ENCODE measurements at places on chromosomes 2 and 18. TPM values are rescaled to one million over a fixed set of nuclear protein-coding genes. Genes with fewer than 3 reads are reported as not detected.

Gene EMILIN1
- 0.58 TPM for total RNA-seq

Gene PLEKHH2
- 7.5 TPM for total RNA-seq

Gene FSIP2
- 0.03 TPM for total RNA-seq

Gene CCL20
- total RNA-seq = 0.95 TPM

Gene COL4A4
- total RNA-seq = 6.3 TPM

Gene GCA
- 27.5 TPM for total RNA-seq

Gene PKDCC
- 2.1 TPM for total RNA-seq

Gene TTC32
- total RNA-seq = 4.8 TPM

Gene WDR54
- total RNA-seq = 209 TPM

Gene ATP6V1C2
- total RNA-seq = not detected

Gene SKA1
- 13.3 TPM for total RNA-seq

Gene MEIS1
- 2.7 TPM for total RNA-seq

Gene EVX2
- total RNA-seq = not detected

Gene ZDBF2
- 7.9 TPM for total RNA-seq

Gene PAPOLG
- total RNA-seq = 2.3 TPM

Gene CCDC68
- total RNA-seq = 0.43 TPM

Gene FEV
- not detected for total RNA-seq

Gene SPATS2L
- total RNA-seq = 34.6 TPM

Gene LAMA3
- total RNA-seq = 19.2 TPM

Gene SPP2
- not detected for total RNA-seq

Gene NPHP1
- 29.2 TPM for total RNA-seq

Gene ST6GAL2
- total RNA-seq = not detected

Gene TMEM169
- total RNA-seq = 5.5 TPM

Gene SERPINB3
- total RNA-seq = not detected

Gene LRRTM1
- not detected for total RNA-seq

Gene SERPINB10
- total RNA-seq = not detected

Gene MPHOSPH10
- total RNA-seq = 10.6 TPM

Gene INHBB
- total RNA-seq = 52.0 TPM

Gene VPS54
- 17.5 TPM for total RNA-seq

Gene KCNK3
- total RNA-seq = 28.4 TPM

Gene RAPH1
- 14.3 TPM for total RNA-seq

Gene TLX2
- not detected for total RNA-seq

Gene ACMSD
- 3.8 TPM for total RNA-seq

Gene LCT
- total RNA-seq = not detected

Gene IL1F10
- not detected for total RNA-seq

Gene DNAJC5G
- total RNA-seq = not detected

Gene RAB6C
- not detected for total RNA-seq

Gene LYG1
- not detected for total RNA-seq

Gene RAB17
- total RNA-seq = 0.20 TPM

Gene RUFY4
- total RNA-seq = not detected

Gene MPPE1
- 18.0 TPM for total RNA-seq

Gene ERBB4
- total RNA-seq = 0.10 TPM

Gene TTN
- total RNA-seq = under 0.01 TPM

Gene EDAR
- total RNA-seq = not detected

Gene RESP18
- total RNA-seq = not detected

Gene KCNG3
- total RNA-seq = 0.51 TPM

Gene NEUROD1
- total RNA-seq = not detected

Gene CHRNA1
- total RNA-seq = not detected

Gene MIB1
- total RNA-seq = 25.4 TPM

Gene COPS9
- total RNA-seq = 116 TPM

Gene PLCD4
- total RNA-seq = 4.3 TPM

Gene VIL1
- not detected for total RNA-seq

Gene CDCA7
- total RNA-seq = 14.8 TPM

Gene PSMA8
- total RNA-seq = not detected

Gene MARCO
- total RNA-seq = not detected

Gene KCNJ13
- not detected for total RNA-seq
